ENCODE measurements at places on chromosomes 6 and 20. TPM values are rescaled to one million over a fixed set of nuclear protein-coding genes. Genes with fewer than 3 reads are reported as not detected.

RIPOR3 gene
- total RNA-seq: 0.68 TPM

KIF16B gene
- total RNA-seq: 9.7 TPM

RFX6 gene
- total RNA-seq: not detected

LHFPL5 gene
- total RNA-seq: not detected

RAB44 gene
- not detected for total RNA-seq

EFCAB8 gene
- total RNA-seq: under 0.01 TPM

TOP1 gene
- 21.3 TPM for total RNA-seq
